Stimulated activated CD8-positive, alpha-beta memory T cell treated with anti-CD3 and anti-CD28 coated beads, Interleukin-2, amount 100 ng/mL, for 48 hours (primary cell): ENCODE measurements at places on chromosomes 3 and 15.
A peak's percentile ranks its signal among the peaks of the same experiment; 100 is the strongest.

DNA sequence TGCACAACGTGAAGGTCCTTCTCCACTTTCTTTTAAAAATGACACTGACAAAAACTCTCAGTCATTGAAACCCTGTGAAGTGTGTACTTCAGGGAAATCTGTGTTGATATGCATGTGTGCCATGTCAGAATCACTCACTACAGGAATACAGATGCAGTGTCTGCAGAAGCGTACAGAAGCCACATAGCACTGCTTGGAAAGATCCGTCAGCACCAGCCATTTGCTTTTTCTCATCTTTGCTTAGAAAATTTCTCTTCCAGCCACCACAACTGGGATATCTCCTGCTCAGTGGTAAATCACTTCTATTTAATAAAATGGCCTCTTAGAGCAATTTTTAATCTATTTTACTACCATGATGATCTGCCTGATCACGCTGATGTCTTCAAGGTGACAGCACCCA lies 91.3 kb upstream of the ARHGEF26 start:
- DNase-seq: no peak

- no peak for DNase-seq
Observed at GRCh38 chr3:157471064-157471463, 32.2 kb downstream of the VEPH1 start.

GRCh38 chr3:117903226-117903625 lies 1131.4 kb downstream of the IGSF11 start:
- no peak for DNase-seq

DNA sequence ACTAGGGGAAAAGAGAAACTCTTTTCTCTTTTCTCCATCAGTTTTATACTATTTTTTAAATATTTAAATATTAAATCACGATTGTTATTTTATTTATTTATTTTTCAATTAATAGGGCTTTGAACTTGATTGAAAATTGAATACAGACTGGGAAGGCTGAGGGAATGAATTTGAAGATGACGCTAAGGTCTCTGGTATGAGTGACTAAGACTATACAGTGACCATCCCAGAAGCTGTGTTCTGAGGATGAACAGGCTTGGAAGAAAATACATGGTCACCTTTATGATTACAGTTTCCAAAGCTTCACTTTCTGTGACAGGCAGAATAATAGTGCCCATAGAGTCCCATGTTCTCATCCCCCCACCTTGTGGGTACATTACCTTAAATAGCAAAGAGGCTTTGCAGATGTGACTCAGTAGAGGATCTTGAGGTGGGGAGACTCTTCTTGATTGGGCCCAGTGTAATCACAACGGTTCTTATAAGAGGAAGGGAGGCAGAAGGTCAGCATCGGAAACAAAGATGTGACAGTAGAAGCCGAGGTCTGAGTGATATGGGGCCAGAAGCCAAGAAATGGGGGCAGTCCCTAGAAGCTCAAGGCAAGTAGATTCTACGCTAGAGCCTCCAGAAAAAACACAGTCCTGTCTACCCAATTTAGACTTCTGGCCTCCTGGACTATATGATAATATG lies 51.0 kb upstream of the LPP start:
- DNase-seq: no peak

DNA sequence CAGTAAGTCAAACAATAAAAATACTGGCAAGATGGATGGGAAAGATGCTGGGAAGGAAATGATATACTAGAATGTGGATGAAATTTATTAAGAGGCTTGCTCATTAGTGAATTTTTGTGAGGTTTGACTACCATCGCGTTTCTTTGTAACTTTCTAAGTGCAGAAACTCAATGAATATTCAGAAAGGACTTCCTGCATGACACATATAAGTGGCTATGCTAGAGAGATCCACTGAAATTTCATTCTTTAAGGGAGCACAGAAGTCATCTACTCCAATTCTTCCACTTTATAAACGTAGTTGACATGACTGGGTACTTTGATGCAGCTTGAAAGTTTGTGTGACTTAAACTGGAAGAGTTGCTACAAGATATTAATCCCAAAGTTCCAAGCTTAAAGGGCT lies 88.0 kb downstream of the SHQ1 start:
- DNase-seq: no peak

DNA sequence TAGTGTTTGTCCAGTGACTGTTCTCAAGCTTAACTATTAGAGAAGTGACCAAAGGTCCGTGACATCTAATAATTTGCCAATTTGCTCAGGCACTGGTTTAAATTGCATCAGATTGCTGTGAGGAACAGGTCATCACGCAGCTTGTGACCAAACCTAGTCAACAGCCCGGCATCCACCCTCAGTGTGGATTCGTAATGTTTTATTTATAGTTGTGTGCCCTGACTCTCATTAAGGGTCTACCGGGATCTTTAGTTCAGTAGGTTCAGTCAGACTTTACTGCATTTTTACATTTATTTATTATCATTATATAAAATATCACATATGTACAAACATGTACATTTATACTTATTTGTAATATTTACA lies 46.4 kb upstream of the PGPEP1L start:
- DNase-seq: no peak

DNA sequence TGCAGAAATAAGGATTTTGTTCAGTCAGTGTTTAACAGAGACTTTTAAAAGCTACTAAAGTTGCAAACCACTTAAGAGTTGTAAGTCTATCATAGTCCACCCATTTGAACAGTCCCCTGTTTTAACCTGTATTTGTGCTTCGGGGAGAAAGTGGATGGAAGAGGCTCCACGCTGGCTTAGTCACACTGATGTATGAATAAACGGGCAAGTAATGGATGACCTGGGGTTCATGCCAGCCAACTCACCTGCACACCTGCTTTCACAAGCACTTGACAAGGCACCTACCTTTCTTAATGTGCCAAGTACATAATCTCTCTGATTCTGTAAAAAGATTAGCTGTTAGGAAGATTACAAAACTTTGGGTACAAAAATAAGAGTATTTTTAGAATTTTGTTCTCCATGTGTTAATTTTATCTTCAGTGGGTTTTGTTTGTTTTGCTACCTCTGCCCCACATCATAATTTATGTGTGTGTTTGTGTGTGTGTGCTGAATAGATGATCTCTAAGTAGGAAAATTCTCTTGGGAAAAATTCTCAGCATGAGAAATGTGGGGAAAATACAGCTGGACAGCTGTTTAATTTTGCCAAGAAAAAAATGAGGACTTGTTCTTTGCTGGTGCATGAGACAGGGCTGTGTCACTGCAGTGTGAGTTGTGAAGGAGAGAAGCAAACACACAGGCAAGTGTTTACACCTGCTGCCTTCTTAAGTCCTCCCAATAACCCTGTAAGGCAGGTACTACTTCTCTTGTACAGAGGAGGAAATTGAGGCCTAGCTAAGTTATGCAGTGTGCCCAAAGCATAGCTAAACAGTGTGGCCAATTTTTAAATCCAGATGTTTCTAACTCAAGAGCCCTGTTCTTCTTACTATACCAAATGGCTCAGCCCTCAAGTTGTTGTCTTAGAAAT lies 181.2 kb upstream of the IL12A start:
- no peak for DNase-seq

DNA sequence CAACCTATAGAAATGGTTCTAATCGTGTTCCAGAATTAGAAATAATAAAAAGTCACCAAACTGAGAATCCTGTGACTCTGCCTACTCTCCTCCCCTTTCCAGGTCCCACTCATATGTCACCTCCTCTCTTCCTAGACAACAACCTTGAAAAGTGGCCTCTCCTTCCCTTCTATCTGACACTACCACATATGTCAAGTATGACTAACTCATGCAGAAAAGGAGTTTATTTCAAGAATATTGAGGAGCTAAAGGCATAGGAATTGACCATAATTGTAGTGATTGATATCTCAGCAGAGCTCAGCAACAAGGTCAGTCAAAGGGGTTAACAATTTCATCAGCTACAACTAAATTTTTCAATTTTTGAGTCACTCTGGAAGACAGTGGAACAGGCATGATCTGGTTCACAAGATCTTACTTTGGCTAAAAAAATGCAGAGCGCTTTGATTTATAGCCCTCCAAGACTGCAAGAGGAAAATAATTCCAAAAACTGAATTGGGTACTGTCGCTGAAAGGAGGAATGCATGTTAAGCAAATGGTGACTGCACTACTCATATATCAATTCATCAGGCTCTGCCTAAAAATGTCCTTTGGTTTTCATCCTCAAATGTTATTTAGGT lies 160.6 kb upstream of the ARHGEF26 start:
- DNase-seq: no peak

- DNase-seq: peak; percentile 61
Observed at GRCh38 chr3:11643605-11644087, at the start of gene VGLL4. VGLL4 (minus strand) TSS chr3:11643915; CDS start chr3:11643518, 397 bp downstream.

GRCh38 chr15:29670998-29671981 lies 151.0 kb downstream of the TJP1 start:
- no peak for DNase-seq
